GM04503 (cell line): ENCODE measurements at places on chromosomes 5 and 9.

DNA sequence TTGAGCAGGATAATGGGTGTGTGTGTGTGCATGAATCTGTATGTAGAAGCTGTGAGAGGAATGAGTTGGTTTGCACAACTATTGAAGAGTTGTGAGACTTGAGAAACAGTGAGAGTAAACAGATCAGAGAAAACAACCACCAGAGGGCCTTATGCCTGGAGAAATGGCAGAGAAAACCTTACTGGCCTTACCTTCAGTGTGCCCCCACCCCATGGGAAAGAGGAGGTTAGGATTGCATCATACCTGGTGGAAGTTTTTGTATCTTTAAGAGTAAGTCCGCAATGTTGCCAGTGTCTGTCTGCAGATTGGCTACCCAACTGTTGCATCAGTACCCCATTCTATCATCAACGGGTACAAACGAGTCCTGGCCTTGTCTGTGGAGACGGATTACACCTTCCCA is 1909.4 kb upstream of the WWC1 start:
- no peak for DNase-seq

DNA sequence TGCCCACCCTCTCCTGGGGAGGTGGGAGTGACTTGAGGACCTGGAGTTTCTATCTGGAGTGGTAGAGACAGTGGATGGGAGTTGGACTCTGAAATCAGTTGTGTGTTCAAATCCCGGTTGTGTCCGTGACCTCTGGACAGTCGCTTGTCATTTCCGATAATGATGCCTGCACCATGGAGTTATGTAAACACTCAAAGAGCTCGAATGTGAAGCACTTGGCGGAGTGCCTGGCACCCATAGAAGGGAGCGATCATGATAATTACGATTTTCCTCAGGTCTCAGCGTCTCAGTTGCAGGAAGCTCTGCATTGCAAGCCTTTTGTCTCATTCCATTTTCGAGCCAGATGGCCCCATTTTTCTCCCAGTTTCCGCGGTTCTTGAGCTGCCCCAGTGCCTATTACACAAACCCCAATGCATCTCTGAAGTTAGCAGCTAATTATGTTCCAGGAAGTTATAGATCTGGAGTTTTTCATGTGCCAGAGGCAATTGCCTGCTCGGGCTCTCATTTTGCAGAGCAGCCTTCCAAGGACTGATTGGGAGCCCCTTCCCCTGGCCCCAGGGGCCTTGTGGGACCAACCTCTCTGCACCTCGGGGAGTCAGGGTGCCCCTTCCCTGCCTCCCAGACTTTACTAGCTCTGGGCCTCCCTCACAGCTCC is 175.5 kb upstream of the MVB12B start:
- DNase-seq: no peak

DNA sequence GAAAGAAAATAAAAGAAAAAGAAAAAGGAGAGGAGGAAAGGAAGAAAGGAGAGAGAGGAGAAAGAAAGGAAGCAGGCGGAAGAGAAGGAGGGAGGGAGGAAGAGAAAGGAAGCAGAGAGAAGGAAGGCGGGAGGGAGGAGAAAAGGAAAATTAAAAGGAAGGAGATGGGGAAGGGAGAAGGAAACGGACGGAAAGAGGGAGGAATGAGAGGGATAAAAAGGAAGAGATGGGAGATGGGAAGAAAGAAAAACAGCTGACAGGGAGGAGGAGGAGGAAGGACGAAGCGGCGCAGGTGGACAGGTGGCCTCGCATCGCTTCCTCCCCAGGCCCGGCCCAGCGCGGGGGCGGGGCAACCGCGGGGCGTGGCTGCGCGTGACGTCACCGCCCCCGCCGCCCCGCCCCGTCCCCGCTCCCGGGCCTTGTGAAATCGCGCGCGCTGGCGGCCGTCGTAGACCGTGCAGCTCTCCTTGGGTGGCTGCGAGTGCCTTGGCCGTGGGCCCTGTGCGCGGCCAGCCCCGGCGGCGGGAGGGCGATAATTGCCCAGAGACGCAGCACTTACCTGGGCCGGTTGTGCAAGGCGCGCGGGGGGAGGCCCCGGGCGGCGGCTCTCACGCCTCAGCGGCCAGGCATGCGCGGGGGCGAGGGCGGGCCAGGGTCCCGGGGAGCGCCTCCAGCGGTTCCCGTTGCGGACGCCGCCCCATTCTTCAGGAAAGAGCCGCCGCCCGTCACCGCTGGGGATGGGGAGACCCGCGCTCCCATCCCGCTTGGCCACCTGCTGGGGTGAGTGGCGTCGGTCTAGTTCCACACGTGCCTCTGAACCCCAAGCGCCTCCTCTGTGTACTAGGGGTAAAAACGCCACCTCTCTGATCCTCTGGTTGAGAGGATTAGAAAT is 49.6 kb upstream of the FOXE1 start:
- no peak for DNase-seq

- DNase-seq: no peak
Observed at GRCh38 chr5:111854186-111854585, 97.2 kb upstream of the NREP start.

GRCh38 chr9:36456480-36457065 is 56.5 kb upstream of the RNF38 start:
- no peak for DNase-seq

GRCh38 chr9:105957830-105958229 is 263.5 kb downstream of the TMEM38B start:
- DNase-seq: no peak

- no peak for DNase-seq
Observed at GRCh38 chr5:173318881-173319620, 9.2 kb downstream of the STC2 start.
